Activated naive CD8-positive, alpha-beta T cell treated with anti-CD3 and anti-CD28 coated beads, Interleukin-2, amount 10 ng/mL, durations not matched to agents 7 days and 5 days (primary cell): ENCODE measurements at places on chromosomes 11 and 22.

DNA sequence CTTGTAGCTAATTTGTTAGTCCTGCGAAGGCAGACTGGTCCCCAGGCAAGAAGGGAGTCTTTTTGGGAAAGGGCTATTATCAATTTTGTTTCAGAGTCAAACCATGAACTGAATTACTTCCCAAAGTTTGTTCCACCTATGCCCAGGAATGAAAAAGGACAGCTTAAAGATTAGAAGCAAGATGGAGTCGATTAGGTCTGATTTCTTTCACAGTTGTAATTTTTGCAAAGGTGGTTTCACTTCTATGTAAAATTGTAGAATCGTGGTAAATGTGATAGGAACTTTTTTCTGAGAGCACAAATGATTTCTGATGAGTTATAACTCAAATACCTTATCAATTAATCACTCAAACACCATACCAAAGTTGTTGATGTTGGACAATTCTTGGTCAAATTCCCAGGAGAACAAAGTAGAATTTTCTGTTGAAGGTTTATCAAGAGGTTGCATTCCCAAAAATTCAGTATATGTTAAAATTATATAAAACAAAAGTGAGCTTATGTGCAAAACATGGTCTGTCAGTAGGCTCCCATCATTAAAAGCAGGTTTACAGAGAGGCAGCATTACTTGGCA is 2.9 kb upstream of the CTSC start:
- DNase-seq = no peak

DNA sequence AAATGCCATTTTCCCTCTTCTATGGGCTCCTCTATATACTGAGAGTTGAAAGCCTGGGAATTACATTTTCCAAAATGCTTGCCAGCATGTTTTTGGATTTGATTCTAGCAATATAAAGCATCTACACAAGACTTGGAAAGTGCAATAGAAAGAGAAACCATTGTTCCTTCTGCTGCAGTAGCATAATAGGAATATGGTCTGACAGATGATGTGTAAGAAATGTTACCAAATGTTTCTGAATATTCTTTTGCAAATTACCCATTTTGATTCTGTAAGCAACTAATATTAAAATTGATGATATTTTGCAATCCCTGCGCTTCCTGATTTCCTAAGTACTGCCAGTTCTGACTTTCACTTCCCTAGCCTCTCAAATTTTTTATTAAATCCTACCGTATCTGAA is 61.6 kb downstream of the CASP12 start:
- no peak for DNase-seq

- DNase-seq = peak; percentile 53
These were observed 57.8 kb upstream of the ALDH3B2 start for GRCh38 chr11:67732045-67732787.

DNA sequence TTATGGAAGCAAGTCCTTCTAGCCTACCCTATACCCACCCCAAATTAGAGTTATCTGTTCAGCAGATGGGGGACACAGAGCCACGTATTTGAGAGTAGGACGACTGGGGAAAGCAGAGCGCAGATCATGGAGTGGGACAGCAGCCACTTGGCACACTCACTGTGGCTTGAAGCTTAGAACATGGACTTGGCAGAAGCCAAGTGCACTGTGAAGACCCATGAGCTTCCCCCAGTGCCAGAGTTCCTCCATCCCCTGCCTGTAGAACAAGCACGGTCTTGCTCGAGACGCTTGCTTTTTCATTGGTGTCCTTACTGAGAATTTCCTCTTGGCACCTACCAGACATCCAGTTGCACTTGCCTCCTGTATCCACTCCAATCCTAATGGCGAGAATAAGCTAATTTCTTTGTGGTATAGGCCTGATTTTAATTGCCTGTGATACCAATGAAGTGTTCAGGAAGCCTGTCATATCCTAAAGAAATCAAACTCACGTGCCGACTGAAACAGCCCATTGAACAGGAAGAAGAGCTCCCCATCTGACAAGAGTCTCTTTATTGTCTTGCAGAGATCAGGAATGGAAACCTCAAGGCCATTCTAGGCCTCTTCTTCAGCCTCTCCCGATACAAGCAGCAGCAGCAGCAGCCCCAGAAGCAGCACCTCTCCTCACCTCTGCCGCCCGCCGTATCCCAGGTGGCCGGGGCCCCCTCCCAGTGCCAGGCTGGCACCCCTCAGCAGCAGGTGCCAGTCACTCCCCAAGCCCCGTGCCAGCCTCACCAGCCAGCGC is 166.9 kb downstream of the NAV2 start:
- DNase-seq = no peak

- DNase-seq = no peak
These were observed 161.1 kb upstream of the CCDC179 start for GRCh38 chr11:23021287-23021863.

DNA sequence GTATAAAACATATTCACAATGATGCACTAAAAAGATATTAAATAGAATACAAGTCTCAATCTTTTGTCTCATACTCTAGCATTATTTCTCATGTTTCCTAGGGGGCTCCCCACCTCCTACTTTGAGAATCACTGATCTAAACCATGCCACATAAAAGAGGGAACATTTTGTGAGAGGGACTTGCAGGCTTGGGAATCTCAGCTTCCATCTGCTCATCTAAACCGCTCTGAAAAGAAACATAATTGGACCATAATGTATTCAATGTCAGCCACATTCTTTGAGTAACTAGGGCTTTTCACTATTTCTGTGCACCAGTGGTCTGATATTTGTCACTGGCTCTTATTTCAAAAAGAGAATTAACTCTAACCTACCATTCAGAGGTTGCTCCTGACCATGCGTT is 6.4 kb upstream of the CSRP3 start:
- DNase-seq = no peak

DNA sequence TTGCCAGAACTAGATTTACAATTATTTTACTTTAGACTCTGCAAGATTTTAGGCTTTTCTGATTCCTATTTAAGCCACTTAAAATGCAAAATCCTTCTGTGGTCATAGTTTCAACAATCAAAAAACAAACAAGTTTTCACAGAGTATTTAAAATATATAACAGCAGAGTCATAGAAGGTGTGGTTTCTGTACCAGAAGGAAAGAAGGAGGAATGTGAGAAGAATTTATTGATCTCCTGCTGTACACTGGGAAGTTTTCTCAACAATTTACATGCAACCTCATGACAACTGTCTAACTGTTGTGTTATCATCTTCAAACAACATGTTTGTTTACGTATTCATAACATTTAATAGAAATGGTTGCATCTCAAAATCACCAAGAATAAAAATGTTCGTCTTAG is 102.3 kb upstream of the CEP126 start:
- DNase-seq = no peak

DNA sequence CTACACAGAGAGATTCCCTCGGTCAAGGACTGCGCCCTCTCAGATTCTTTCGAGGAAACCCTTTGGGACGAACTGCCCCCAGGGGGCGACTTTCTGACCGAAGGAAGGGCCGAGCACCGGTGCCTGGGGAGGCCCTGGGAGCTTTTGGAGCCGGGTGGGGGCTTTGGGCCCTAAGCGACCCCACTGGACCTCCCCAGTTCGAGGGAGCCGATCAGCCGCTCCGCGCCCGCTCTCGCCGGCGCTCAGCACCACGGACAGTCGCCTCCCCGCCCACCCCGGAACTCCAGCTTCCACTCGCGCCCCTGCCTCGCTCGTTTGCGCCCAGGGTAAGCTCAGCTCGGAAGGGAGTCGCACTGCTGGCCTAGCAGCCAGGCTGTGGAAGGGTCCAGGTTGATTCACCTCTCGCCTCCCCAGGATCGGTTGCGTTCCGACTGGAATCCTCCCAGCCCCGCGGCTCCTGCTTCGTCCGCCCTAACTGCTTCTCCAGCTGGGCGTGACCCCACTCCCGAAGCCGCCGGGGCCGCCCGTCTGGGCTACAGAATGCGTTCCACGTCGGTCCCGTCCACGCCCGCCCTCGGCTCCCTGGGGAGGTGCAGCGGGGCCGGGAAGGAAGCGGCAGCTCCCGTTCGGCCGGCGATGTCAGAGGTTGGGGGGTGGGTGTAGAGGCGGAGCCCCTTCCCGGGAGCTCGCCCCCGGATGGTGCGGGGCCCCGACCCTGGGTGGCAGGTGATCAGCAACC is 428 bp downstream of the SCN3B start:
- peak; percentile 66 for DNase-seq

- DNase-seq = no peak
These were observed 10.2 kb downstream of the SLC25A1 start for GRCh38 chr22:19168088-19168890.

GRCh38 chr22:36385491-36386350 is 2.0 kb downstream of the MYH9 start:
- peak; percentile 41 for DNase-seq
